ENCODE measurements at places on chromosomes 2 and 18.

GRCh38 chr2:181051861-181052522, 71.6 kb downstream of the UBE2E3 start:
- DNase-seq, result no peak

DNA sequence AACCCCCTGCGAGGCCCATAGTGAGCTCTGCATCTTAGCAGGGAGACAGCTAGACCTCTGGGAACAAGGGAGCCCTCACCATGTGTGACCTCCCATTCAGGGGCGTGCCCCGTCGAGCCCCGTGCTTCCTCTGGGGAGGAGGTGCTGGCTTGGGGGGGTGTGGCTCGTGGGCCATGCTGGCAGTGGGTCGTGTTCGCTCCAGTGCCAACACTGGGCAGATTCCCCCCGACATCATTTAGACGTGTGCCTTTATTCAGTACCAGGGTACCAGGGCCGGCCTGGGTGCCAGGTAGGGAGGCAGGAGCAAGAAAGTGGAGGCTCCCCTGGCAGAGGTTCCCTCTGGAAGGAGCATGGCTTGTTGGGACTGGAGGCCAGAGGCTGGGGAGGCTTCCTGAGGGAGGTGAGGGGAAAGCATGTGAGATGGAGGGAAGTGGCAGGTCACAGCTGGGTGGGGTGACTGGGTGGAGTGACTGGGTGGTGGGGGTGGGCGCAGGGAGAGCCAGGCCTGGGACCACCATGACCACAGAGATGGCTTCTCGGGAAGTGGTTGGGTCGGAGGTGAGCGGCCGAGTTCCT, 15.2 kb downstream of the GPC1 start:
- no peak for DNase-seq

DNA sequence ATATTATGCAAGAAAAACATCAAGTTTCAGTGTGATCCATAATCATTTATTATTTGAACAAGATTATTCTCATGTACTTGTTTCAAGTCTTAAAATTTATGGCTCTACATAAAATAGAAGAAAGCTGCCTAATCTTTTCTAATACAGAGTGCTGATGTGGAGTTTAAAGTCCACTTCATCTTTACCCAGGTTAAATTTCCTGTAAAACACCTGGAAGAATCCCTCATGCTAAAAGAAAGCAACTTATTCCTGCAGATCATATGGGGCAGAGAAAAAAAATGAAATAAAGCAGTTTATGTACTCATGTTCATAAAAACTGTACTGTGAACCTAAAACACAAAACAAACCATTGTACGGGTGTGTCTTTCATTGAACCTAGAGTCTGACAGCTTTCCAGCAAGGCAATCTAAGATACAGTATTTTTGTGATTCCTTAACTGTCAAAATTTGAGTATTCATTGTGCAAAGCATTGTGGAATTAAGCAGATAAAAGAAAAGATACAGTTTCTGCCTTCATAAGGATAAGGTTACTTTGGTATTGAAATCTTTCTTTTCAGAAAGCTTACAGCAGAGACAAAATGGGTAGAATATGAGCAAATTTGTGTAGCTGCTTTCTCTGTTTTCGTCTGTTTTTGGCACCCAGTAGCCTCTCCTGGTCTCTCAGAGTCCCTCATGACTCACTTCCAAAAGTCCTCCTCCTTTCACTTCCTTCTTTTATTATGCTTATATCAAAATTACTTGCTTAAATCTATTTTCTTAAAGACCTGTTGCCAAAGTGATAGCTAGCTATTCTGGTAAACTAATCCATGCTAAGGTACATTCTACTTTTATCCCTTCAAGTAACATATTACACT, 26.9 kb upstream of the GLS start:
- no peak for DNase-seq

- no peak for DNase-seq
These were observed 315.0 kb downstream of the ALK start for GRCh38 chr2:29606104-29607037.

GRCh38 chr18:24315170-24315569, 82.5 kb downstream of the OSBPL1A start:
- DNase-seq, result no peak

DNA sequence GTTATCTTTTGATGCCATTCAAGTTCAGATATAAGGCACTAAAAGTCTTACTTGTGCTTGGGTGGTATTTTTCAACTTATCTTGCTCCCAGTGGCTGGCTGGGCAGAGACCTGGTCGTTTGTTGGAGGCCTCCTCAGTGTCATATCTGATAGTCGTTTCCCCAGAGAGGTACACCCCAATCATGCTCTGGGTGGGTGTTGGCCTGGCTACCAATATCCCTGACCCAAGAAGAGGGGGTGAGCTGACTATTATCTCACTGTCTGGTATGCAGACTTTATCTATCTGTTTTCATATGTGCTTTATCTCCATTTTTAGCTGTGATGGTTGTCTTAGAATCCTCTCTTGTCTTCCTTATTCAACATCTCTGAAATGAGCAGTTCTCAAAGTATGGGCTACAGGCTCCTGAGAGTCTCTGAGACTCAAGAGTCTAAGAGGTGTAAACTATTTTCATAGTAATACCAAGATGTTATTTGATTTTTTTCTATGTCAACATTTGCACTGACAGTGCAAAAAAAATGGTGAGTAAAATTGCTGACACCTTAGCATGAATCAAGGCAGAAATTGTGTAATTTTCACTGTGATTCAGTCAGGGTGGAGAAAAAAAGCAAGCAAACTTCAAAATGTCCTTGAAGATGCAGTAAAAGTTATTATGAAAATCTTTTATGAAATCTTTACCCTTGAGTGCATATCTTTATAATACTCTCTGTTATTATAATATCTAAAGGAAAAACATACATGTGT, 12.3 kb upstream of the PLEK start:
- DNase-seq, result no peak

DNA sequence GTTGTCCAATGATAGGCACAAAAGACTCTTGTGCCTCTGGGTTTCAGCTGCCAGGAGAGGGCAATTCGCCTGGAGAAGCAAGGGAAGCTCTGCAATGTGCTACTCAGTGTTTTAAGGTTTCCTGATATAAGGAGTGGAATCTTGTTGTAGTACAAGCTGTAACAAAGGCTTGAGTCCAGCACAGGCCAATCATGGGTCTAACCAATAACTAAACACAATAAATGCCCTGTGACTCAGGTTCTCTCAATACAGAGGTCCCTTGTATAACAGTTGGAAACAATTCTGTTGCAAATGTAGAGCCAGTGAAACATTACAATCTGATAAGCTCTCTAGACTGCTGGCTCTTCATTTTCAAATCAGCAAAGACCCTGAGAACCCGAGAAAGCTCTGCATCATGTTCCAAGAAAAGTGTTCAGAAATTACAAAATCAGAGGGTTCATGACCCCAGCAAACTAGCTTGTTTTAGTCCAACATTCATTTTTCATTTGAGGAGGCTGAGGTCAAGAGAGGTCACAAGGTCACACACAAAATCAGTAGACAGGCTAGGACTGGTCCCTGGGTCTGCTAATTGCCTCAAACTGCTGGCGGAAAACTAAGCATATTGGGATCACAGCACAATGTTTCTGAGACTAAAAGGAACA, 59.0 kb upstream of the DNMT3A start:
- DNase-seq, result no peak

- DNase-seq, result no peak
These were observed 316.7 kb upstream of the SALL3 start for GRCh38 chr18:78662879-78663278.

GRCh38 chr2:213224366-213224765, 59.9 kb upstream of the SPAG16 start:
- no peak for DNase-seq

GRCh38 chr2:12032398-12032797, 286.0 kb downstream of the LPIN1 start:
- no peak for DNase-seq

DNA sequence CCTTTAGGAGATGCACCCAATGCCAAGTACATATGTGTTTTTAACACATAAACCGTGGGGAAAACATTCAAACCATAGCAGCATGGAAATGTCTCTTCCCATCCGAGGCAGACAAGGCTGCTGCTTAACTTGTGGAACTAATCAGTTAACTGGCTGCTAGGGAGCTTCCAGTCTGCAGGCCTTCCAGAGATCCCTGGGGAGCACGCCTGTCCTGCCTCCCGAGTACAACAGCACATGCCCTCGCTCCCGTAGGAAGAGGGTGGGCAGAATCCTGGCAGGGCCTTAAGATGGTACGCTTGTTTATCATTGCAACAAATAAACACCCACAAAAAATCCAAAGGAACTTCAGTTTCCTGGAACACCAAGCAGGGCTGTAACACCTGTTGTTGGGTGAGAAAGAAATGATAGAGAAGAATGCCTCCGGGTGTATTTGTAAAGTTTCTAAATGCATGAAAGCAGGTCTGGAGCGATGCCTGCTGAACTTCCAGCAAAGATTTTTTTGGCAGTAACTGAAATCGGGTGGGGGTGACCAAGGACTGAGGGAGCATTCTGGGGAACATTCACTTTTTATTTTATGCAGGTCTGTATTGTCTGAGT, 56.2 kb downstream of the EDAR start:
- no peak for DNase-seq

DNA sequence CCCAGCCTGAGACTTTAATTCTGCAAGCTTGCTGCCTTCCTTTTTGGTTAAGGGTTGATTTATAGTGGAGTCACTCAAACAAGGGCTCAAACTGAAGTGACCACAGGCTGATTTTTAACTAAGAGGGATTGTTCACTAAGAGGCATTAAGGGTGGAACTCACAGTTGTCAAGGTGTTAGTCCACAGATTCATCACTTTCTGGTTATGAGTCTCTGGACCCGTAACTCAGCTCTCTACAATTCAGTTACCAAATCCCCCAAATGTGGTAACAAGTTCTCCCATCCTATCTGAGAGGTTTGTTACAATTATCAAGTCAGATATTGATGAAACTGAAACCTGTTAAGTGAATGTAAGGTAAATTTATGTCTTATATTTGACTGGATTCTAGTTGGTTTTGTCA, 185.9 kb upstream of the KLHL14 start:
- no peak for DNase-seq

DNA sequence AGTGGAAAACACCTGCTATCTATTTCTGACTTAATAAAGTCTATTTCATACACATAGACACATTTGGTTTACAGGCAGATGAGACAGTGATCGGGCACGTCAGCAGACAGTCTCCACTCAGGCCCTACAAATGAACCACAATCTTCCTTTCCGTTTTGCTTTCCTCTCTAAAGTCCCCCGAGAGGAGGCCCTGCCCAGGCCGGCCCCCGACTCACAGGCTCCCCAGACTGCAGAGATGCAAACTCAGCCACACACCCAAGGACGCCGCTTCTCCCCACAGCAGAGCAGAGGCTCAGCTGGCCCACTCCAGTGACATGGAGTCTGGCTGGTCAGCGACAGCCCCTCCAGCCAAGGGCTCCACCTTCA, 9.3 kb upstream of the MTERF4 start:
- DNase-seq, result no peak

GRCh38 chr2:128724547-128724946, 405.9 kb upstream of the HS6ST1 start:
- DNase-seq, result no peak

- no peak for DNase-seq
These were observed 139.6 kb upstream of the MYCN start for GRCh38 chr2:15800495-15801329.

- DNase-seq, result no peak
These were observed 113.5 kb downstream of the EXOC6B start for GRCh38 chr2:72712304-72712703.

All from skin of body (tissue), 3 donors.